ENCODE measurements at places on chromosomes 1 and 21. TPM values are rescaled to one million over a fixed set of nuclear protein-coding genes. Genes with fewer than 3 reads are reported as not detected.

NR5A2 gene
- total RNA-seq: 0.07 TPM

GRCh38 chr1:4408380-4408779 lies 246.0 kb upstream of the AJAP1 start:
- no peak for DNase-seq

G0S2 gene
- 25.9 TPM for total RNA-seq

DNA sequence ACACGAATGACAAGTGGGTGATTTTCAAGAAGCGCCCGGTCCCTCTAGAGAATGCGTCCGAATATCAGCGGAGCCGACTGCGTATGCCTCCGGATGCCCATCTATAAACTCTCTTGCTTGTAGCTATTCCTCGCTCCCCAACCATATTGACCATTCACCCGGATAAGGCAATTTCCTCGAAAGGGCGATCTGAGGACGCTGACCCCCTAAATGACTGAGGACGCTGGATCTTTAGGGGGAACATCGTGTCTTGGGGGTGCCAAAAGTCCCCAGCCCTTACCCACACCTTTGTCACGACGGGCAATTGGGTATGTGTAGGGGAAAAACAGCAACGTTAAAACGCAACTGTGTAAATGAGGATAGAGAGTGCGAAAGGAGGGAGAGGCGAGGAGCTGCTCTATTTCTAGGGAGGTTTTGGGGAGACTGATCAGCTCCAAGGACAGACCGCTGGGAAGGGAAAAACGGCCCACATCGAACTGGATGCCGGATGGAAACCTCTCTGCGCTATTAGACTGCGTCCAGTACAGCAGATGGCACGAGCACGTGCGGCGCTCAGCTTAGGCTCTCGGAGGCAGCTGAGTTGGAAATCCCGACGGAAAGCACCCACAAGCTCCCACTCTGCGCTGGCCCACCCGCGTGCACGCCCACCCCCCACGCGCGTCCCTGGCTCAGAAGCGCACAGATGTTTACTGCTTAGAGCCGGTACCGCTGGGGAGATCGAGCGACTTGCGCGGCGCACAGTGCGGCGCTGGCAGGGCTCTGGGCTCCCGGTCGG lies 2.9 kb upstream of the PRRX1 start:
- no peak for DNase-seq

DNA sequence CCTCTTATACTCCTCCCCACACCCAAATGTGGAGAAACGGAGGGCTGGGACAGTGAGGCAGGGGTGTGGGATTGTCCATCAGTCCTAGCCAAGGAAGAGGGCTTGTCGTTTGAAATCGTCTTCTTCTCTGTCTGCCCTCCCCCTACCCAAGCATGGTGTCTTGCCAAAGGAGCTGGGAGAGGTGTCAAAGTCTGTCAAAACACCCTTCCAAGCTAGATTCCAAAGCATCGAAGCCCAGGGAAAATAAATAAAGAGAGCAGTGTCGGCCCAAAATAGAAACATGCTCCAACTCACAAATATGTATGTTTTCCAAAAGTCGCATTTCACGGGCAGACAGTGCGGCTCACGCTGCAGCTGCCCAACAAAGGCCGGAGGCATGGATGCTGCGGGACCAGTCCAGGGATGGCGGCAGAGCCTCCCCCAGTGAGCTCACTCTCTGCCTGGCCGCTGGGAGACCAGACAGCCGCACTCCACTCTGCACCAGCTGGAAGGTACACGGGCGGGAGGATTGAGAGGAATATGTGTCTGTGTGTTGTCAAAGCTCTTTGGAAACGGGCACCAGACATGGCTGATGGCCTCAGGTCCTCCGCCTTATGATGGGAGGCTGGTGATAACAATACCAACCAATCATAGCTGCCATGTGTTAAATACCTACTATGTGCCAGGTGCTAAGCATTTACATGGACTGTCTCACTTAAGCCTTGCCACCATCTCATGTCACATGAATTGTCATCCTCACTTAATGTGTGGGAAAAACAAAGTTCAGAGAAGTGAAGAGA lies 3.9 kb downstream of the DISP3 start:
- DNase-seq: no peak
